Activated gamma-delta T cell treated with Interleukin-2 at 50 U/mL for 16 hours (primary cell): ENCODE measurements at places on chromosomes 5 and 9.

DNA sequence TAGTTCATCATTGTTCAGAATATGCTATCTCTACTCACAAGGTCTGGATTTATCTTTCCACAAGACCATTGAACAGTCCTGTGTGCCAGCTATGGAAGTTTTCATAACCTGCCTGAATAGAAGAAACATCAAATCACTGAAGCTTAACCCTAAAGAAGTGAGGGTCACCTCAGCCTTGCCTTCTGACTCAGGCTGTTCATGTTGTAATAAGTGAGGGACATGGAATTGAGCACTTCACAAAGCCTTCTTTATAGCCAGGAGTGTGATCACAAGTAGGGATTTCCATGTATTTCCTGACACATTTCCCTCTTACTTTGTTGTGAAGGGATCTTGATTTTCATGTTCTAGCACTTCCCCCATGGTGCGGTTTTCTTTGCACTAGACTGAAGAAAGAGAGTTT lies 577.5 kb upstream of the WWC1 start:
- no peak for DNase-seq

DNA sequence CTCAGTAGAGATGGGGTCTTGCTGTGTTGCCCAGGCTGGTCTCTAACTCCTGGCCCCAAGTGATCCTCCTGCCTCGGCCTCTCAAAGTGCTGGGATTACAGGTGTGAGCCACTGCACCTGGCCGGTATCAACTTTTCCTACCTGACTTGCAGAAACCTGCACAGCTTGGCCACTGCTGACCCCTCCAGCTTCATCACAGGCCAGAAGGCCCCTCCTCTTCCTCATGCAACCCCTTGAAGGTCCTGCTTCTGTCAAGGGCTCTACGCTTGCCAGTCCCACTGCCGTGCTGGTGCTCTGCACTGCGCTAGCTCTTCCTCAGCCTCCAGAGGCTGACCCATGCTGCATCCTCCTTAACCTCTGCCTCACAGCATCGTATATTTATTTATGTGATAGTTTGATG lies 32.5 kb upstream of the RNU6ATAC start:
- no peak for DNase-seq

GRCh38 chr9:24901319-24901718 lies 355.6 kb upstream of the IZUMO3 start:
- DNase-seq: no peak

DNA sequence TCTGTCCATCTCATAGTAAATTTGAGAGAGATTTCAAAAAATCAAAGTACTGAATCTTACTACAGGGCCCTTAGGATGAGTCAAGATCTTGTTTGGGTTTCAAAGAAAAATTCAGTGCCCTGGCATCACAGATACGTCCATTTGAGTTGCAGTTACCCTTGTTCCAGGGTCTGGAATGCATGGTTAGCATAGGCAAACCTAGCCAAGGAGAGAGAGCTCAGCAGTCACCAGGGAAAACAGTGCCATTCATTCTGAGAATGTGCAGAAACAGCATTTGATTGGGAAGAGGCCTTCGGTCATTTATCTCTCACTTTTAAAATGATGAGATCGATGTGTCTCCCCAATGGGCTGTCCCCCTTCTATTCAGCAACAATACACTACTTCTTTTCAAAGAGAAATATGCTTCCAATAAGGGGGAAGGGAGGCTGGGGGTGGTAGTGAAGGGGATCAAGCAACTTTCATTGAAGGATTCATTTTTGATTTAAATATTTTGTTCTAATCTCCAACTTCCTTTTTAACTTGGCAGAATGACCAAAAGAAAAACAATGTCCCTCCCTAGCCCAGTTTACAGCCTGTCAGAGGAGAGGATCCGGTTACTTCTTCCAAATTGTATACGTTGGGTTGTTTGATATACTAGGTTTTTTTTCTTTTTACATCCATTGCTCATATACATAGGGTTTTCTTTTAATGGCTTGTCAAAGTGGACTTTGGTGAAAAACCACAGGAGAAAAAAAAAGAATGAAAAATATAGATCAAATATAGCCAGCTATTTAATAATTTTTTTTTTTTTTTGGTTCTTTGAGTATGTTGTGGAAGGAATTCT lies 491.1 kb downstream of the CCDC171 start:
- no peak for DNase-seq

DNA sequence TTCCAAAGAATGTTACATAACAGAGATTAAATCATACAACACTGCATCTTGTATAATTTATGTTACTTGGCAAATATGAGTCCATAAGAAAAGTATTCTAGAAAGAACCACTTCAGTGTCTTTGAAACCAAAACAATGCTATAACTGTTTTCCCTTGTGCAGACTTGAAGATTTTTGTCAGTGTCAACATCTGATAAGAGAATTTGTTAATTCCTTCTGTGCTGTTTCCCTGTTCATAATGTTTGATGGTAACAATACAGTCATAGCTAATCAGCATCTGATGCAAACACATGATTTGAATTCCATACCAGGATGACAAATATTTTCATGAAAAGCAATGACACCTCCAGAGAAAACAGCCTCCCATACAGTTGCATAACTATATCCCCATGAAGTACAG lies 306.8 kb downstream of the SEMA5A start:
- DNase-seq: no peak
